ENCODE measurements at places on chromosomes 3 and 15.

- DNase-seq = no peak
These were observed 508.9 kb upstream of the TBL1XR1 start for GRCh38 chr3:177705976-177706823.

- no peak for DNase-seq
These were observed 64.2 kb downstream of the BOC start for GRCh38 chr3:113275583-113275928.

- no peak for DNase-seq
These were observed 330.3 kb downstream of the SHQ1 start for GRCh38 chr3:72517921-72518424.

DNA sequence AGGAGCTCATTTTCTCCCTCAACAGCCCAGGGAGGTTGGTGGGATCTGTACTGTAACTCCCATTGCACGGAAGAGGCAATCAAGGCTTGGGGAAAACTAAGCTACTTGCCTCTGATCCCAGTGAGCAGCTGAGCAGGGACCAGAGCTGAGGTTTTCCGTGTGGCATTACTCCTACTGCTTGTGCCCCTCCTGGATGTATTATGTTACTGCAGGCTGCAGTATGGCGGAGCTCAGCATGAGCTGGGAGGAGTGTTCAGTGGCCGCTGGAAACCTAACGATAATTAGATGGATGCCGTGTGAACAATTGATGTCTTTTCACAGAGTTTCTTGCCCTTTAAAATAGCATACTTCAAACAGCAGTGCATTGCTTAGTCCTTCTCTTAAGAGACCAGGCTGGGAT lies 2.0 kb upstream of the TPRG1 start:
- DNase-seq = no peak

GRCh38 chr3:113717818-113718217 lies 21.4 kb upstream of the USF3 start:
- DNase-seq = no peak

DNA sequence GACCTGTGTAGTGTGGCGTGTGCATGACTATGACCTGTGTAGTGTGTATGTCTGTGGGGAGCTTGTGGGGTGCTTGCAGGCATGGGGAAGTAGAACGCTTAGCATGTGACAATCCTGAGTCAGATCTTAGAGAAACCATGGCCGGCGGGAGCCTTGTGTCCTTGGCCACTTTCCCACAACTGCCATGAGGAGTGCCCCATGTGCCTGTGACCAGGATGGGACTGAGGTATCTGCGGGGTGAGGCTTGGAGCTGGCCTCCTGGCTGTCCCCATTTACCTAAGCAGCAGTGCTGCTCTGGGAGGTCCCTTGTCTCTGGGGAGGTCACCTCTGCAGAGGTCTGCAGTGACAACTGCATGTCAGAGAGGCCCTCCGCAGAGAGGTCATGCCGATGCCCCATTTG lies 23.6 kb downstream of the TRPM1 start:
- DNase-seq = no peak

- DNase-seq = no peak
These were observed 419.9 kb upstream of the RARB start for GRCh38 chr3:25007974-25008658.

DNA sequence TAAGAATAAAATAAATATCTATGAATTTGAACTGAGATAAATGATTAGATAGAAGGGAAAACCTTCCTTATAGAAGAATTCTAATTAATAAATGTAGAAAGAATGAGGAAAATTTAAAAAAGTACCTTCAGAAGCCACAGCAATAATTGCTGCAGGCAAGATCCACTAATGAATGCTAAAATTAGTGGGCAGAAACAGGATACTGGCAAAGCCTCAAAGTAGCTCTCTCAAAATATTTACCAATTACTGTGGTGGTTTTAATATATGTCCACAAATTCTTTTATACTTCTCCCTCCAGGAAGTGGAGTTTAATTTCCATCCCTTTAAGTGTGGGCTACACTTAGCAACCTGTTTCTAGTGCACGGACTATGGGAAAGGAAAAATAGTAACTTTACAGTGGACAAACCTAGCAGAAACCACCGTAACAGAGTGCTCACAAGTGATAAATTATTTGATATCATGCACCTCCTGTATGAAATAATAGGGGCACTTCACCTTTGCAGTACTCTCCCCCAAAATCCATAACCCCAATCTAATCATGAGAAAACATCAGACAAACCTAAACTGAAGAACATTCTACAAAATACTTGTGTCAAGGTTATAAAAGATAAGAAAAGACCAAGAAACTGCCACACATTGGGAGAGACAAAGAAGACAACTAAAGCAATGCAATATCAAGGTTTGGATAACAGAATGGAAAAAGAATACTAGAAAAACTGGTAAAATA lies 6.8 kb downstream of the PEAK1 start:
- DNase-seq = no peak

- DNase-seq = no peak
These were observed 154.6 kb upstream of the ICE2 start for GRCh38 chr15:60633426-60633968.

Measured in NCI-H187 treated with DMSO at 0.1 percent for 48 hours (cell line).